ENCODE measurements at places on chromosomes 5 and 9.

- DNase-seq = no peak
Observed at GRCh38 chr5:146682899-146683532, 167.0 kb upstream of the GPR151 start.

GRCh38 chr5:173671121-173671949 lies 54.9 kb upstream of the BOD1 start:
- peak; percentile 67 for DNase-seq

DNA sequence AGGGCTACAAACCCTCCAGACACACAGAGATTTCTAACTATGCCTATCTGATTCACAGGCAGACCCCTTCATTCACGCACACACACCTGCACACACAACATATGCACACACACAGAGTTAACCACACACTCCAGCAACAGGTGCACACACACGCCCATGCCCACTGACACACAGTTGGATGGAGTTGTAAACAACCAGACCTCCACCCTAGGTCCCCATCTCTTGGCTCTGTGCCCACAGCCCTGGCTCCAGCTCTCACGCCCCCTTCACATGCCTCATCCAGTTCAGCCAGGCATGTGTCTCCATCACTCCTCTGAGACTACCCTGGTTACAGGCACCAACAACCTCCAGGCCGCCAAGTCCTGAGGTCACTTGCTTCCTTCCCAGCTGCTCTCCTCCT lies 61.1 kb downstream of the PSD2 start:
- no peak for DNase-seq

- DNase-seq = no peak
Observed at GRCh38 chr5:109654455-109654854, 35.3 kb upstream of the MAN2A1 start.

DNA sequence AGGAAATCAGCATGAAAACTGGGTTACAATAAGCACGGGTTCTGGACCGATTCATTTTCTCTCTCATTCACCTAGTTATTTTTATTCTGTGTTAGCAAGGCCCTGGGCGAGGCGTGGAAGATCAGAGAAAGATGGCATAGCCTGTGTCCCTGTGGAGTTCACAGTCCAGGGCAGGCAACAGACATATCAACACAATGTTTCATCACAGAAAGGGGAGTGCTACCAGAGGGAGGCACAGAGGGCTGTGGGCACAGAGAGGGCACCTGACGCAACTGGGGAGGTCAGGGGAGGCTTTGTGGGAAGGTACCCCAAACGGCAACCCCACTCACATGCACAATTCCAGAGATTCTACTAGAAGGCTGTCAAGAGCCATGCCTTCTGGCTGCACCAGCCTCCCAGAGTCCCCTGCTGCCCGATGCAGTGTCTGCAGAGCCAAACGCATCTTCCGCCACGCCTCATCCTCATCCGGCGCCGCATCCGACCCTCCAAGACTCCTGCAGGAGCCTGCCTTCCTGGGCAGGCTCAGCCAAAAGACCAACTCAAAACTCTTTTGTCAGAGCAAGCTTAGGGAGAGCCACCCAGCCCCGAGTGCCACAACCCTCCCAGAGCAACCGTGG lies 1.4 kb downstream of the FAM193B start:
- DNase-seq = no peak

- no peak for DNase-seq
Observed at GRCh38 chr5:167783145-167783817, 508.2 kb upstream of the WWC1 start.

DNA sequence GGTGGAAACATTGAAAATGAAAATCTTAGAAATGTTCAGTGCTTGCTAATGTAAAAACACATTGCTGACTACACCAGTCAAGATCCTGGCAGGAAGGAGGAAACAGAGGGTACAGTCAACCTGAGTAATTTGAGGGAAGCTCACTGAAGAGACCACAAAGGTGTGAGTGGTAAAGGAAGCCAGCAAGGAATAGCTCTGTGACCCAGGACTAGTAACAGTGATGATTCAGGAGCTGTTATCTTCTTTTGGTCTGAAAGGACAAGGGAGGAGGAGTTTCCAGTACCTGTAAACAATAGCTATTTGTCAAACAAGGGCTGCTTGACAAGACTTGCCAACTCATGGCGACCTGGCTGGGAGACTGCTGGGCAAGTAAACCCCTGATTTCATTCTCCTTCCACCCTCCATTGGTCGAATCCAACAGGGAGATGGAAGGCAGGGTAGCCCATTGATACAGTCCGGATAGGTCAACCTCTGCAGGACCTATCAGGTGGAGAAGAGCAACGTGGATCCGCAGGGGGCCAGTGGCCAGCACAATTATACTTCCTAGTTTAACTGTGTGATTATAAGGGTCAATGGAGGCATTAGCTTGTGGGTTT lies 68.1 kb downstream of the MAMDC2 start:
- no peak for DNase-seq

- DNase-seq = no peak
Observed at GRCh38 chr9:28163619-28164018, 590.3 kb upstream of the C9orf72 start.

DNA sequence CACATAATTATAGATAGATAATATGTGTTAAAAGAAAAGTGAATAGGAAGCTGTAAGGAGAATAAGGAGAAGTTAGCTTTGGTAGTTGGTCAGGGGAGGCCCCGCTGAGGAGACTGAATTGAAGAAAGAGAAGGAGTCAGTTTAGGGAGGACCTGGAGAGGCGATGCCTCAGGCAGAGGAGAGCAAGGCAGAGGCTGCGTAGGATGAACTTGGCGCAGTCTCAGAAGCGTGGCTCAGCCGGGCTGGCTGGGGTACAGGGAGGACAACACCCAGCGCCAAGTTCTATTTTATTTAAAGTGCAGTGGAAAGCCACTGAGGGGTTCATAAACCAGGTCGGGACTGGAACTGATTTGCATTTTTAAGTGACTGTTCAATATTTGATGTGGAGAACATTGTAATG lies 68.5 kb downstream of the PTCD2 start:
- no peak for DNase-seq

- DNase-seq = no peak
Observed at GRCh38 chr5:98016771-98017170, 756.7 kb upstream of the RGMB start.

DNA sequence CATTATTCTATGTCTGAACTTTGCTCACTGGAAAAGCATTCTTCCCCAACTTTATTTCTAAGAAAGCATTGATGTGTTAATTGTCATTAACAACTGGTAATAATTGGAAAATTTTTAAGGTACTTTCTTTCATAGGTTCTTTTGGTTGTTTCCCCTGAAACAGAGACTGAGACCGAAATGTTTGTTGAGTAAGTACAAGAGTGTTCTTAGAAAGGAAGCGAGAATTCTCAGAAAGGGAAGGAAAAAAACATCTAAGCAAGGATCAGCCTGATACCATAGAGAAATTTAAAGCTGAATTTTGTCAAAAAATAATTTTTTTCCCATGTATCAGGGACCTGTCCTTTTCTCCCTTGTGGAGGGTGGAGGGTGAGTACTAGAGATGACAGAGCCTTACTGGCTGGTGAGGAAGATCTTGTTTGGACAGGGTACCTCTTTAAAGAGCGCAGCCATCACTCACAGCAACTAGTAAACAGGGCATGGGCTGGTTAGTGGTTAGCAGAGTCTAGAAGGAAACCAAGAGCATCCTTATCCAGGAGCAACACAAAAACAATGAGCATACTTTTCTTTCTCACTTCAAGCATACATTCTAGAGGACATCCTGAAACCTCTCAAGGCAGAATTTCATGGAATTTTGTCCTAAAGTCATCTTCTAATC lies 898.5 kb downstream of the DNAH5 start:
- DNase-seq = no peak
